ENCODE measurements at places on chromosomes 1 and 21. TPM values are rescaled to one million over a fixed set of nuclear protein-coding genes. Genes with fewer than 3 reads are reported as not detected.

DNA sequence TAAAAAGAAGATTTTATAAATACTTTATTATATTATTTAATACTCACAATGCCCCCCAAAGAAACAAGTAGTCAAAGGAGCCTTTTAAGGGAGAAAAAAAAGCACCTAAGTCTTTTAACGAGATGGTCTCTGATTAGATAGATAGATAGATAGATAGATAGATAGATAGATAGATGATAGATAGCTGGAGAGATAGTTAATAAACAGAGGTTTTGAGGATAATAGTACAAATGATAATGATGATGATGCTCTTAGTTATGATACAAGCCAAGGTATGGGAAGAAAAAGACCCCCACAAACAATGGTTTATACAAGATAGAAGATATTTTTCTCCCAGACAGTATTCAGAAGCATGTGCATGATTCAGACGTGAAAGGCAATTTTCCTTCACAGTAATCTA is 14.6 kb upstream of the EDEM3 start:
- no peaks in the 10 kb centered on the region for H3K4me1 ChIP-seq
- H3K27ac ChIP-seq, result no peak overlapping the region
- no peak overlapping the region for H3K4me3 ChIP-seq
- H3K27me3 ChIP-seq, result no peaks in the 10 kb centered on the region
- no peaks in the 10 kb centered on the region for H3K36me3 ChIP-seq

DNA sequence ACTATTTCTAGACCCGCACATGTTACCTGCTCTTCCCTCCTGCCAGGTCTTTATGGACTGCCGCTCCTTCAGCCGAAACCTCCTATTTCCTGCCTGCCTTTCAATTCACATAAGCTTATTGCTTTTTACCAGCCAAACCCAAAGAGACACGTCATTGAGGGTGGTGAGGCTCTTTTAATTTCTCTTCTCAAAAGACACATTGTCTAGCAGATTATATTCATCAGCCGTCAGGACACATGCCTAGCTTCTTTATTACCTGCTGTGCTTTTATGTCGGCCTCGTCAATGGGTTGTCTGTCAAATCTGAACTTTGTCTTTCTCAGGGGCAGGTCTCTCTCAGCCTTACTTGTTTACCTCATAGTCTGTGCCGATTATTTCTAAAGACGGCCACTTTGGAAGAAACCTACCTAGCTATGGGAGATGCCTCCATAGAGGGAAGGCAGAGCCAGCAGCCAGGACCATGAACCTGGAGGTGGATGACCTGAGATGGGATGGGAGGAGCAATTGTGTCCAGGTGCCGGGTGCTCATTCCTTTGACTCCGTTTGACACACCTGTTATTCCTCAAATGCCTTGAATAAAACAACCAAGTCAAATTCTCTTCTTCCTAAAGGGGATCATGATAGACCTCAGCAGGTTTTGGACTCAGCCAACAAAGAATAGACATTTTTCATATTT is 42.0 kb downstream of the ZBTB18 start:
- no peaks in the 10 kb centered on the region for H3K27me3 ChIP-seq
- no peaks in the 10 kb centered on the region for H3K4me1 ChIP-seq
- H3K4me3 ChIP-seq, result no peak overlapping the region

- H3K4me3 ChIP-seq, result no peak within 1 kb of the TSS
- H3K27ac ChIP-seq, result no peak within 1 kb of the TSS
- no peak for DNase-seq
- no peaks in the 10 kb centered on the region for H3K36me3 ChIP-seq
- H3K27me3 ChIP-seq, result peaks cover 5% of the 10 kb centered on the region
Observed at GRCh38 chr1:169733924-169734323, at the start of gene SELE. Gene SELE (minus strand): TSS chr1:169734079. CDS start chr1:169733612, 467 bp downstream.

GRCh38 chr1:30903343-30904034 is 5.1 kb downstream of the SDC3 start:
- peaks cover 3% of the 10 kb centered on the region for H3K4me1 ChIP-seq
- H3K27me3 ChIP-seq, result peaks cover 6% of the 10 kb centered on the region
- no peak for DNase-seq

C1orf198 gene
- 6.8 TPM for polyA plus RNA-seq

AMPD1 gene
- polyA plus RNA-seq, result not detected

Measured in keratinocyte (primary cell).